ENCODE measurements at places on chromosomes 5 and 9.

DNA sequence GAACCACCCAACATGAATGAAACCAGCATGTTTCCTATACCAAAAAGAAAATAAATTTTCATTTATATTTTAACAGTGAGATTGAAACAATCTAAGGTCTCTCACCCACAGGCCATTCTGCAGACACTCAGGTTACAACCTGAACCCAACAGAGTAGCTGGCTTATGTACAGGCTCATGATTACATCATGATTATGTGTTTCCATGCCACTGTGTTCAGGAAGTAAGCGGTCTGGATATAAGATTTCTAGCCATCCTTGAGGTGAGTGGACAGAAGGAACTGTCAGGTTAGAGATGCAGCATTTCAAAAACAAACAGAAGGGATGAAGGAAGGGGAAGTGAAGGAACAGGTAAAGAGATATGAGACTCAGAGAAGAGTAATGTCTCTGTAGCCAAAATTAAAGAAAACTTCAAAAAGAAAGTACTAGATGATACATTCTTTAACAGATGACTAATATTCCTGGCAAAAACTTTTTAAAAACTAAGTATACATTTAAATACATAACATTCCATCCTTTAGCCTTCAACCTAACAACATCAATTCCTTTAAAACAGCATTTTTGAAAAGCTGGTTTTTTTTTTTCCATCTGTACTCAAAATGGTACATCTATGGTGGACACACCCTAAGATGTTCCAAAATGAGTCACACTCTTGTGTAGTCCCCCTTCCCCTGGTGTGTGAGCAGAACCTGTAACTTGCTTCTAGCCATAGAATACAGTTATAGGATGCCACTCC, 119.8 kb downstream of the LPAR1 start:
- DNase-seq = peak; percentile 78

- DNase-seq = no peak
These were observed 69.9 kb downstream of the RCL1 start for GRCh38 chr9:4862506-4863250.

- no peak for DNase-seq
These were observed 33.7 kb downstream of the SNX18 start for GRCh38 chr5:54551292-54551691.

- DNase-seq = peak; percentile 21
These were observed 68.8 kb downstream of the KIF4B start for GRCh38 chr5:155082401-155082800.

GRCh38 chr5:1732238-1732941, 67.2 kb downstream of the MRPL36 start:
- DNase-seq = no peak

Measured in PC-3 (cell line).